ENCODE measurements at places on chromosomes 2 and 18.

GRCh38 chr2:186991766-186992417 is 142.9 kb upstream of the ZSWIM2 start:
- DNase-seq: no peak

DNA sequence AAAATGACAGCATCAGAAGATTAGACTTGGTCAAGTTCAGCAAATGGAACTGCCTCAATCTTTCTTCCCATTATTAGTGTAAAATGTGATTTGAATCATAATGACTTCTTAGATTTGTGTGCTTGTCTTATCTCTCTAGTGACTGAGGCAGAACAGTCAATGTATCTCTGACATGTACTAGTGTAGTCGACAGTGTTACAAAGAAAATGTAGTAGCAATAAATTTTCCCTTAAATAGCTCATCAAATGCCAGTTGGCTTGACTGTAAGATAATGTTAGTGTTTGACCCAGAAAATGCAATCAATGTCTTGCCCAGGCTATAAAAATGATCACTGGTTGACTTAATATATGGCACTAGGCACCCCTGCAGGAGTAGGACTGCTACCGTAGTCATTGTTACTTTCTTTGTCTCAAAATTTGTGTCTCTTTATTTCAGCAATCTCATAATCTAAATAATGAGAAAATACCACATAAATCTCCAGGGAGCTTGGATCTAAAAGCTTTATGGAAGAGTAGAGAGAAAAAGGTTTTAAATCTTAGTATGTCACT is 1336.7 kb downstream of the DPP10 start:
- DNase-seq: no peak

DNA sequence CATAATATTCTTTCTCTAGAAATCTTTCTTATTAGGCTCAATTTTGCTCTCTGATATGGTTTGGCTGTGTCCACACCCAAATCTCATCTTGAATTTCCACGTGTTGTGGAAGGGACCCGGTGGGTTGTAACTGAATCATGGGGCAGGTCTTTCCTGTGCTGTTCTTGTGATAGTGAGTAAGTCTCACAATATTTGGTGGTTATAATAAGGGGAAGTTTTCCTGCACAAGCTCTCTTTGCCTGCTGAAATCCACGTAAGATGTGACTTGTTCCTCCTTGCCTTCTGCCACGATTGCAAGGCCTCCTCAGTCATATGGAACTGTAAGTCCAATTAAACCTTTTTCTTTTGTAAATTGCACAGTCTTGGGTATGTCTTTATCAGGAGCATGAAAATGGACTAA is 73.8 kb downstream of the CAVIN2 start:
- DNase-seq: no peak

- DNase-seq: no peak
Measured at GRCh38 chr2:184577743-184578142, 20.6 kb upstream of the ZNF804A start.

DNA sequence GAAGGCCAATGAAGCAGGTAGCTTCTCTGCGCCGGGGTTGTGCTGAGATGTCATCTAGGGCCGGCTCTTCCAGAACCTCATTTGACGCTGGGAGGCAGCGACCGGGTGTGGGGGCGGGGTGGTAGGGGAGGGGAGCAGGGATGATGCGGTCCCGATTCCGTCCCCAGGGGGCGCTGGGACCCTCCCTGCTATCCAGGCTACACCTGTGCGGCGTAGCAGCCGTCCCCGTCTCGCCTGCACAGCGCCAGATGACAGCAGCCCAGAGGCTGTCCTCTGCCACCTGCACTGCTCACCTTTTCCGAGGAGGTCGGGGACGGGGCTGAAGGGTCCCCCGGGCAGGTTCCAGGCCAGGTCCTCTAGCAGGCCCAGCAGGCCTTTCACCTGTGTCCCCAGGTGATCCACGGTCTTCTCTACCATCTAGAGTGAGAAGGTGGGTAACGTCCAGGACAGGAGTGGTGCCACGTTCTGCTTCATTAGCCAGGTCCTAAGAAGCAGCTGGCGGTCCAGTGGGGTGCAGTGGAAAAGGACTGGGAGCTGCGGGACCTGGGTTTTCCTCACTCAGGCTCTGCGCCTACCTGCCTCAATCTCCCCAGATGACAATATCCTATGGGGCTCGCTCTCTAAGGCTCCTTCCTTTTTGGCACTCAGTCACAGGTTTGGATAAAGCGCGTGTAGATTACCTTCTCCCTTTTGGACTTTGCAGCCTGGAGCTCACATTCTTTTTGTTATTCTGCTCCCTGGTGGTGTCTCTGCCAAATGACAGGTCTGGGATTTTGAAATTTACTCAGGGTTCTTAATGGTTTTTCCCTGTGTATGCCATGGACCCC is 56.0 kb upstream of the RAB6C start:
- peak; percentile 42 for DNase-seq

DNA sequence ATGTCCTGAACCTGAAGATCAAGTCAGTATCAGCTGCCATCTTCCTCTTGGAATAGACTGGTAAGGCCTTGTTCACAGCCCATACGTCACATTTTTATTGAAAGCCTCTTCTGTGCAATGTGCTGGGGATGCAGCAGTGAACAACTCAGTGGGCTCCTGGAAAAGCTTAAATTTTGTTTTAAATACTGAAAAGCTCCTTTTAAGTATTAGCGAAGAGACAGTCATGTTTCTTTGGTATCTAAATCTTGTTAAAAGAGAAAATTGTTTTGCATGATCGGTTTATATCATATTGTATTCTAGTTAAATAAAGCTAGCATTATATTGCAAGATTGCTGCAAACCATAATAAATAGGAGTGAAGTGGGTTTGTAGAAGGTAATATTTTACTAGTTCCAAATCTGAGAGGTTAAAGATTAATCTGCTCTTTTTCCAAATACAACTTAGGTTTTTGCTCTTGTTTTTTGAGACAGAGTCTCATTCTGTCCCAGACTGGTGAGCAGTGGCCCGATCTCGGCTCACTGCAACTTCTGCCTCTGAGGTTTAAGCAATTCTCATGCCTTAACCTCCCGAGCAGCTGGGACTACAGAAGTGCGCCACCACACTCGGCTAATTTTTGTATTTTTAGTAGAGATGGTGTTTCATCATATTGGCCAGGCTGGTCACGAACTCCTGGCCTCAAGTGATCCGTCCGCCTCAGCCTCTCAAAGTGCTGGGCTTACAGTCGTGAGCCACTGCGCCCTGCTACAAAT is 1.6 kb upstream of the RMDN2 start:
- no peak for DNase-seq

- DNase-seq: no peak
Measured at GRCh38 chr18:72630991-72631390, 86.8 kb upstream of the CBLN2 start.

DNA sequence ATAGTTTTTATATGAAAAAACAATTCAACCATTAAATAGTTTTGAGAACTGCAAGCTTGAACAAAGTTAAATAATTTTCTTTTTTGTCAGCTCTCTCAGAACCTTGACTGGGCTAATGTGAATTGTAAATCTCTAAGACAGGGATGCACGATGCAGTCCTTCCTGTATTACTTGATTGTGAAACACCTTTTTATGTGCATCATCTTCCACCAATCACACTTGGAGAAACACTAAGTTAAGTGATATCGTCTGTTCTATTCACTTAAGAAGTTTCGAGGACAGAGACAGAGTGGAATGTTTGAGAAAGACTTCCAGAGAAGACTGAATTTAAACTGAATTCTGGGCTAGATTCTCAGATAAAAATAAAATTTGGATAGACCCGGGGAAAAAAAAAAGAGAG is 238.2 kb downstream of the MREG start:
- DNase-seq: no peak

DNA sequence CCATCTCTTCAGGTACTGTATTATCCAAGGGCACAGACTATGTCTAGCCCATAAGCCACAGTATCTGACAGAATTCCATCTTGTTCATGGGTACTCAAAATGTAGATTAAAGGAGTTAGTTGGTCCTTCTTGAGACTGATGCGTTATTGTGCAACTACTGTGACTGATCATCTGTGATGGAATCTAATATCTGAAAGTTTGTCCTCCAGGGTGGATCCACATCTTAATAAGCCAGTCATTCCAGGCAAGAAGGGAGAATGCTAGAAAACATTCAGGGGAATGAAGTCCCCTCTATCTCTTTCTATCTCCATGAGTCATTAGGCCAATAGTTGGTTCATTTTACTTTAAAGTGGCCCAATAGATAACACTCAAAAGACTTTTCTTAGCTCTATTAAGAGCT is 252.6 kb downstream of the EXOC6B start:
- no peak for DNase-seq

- DNase-seq: no peak
Measured at GRCh38 chr2:200469708-200470211, 40.1 kb downstream of the KCTD18 start.

DNA sequence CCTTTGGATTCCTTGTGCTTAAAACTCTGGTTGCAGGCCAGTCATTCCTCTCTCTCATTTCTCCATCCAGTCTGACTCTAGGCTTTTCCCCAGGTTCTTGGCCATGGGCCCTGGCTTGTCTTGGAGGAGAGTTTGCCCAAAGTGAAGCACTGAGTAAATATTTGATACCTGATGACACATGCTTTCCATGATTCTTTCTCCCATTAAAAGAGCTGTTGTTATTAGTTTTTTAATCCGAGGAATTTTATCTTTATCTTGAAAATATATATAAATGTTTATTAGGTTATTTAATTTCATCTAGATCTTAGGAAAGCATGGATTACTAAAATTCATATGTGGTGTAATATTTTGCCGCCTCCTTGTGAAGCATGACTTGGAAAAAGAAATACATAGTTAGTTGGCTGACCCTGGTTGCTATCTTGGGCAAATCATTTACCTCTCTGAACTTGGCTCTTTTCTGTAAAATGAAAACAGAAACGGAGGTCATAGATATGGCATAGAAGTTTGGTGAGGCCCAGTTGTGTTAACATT is 650.1 kb downstream of the SLC4A3 start:
- DNase-seq: no peak

DNA sequence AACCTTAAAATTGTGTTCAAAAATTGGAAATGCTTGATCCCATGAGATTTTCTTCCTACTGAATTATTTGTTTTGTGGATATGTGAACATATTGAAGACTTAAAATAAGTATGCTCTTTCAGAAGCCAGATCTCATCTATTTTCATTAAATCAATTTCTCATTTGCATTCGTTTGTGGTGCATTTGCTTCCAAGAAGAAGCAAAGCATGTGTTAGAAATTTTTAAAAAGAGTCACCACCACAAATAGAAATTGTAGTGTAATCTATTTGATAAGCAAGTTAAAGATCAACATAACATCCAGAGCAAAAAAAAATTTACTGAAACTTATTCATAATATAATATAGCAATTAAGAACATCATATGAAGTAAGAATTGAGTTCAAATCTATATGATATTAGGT is 300.9 kb upstream of the SYT4 start:
- DNase-seq: no peak

GRCh38 chr18:40048886-40049650 is 1906.0 kb upstream of the PIK3C3 start:
- DNase-seq: no peak

- no peak for DNase-seq
Measured at GRCh38 chr18:33115476-33115875, 325.0 kb downstream of the CCDC178 start.

GRCh38 chr18:9711361-9712129 is 3.4 kb downstream of the RAB31 start:
- no peak for DNase-seq

DNA sequence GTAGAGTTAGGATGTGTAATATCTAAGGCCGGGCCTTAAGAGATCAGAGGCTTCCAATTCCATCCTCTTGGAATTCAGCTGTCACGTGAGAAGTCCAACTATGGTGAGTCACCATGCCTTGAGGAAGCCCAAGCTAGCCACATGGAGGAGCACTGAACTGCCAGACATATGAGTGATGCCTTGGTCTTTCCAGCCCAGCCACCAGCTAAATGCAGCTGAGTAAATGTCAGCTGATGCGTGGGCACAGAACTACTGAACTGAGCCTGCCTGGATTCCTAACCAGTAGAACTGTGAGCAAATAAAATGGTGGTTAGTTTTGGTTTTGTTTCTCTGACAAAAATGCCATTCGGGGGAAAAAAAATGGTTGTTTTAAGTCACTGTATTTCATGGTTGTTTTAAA is 153.7 kb upstream of the SERTAD2 start:
- peak; percentile 75 for DNase-seq

DNA sequence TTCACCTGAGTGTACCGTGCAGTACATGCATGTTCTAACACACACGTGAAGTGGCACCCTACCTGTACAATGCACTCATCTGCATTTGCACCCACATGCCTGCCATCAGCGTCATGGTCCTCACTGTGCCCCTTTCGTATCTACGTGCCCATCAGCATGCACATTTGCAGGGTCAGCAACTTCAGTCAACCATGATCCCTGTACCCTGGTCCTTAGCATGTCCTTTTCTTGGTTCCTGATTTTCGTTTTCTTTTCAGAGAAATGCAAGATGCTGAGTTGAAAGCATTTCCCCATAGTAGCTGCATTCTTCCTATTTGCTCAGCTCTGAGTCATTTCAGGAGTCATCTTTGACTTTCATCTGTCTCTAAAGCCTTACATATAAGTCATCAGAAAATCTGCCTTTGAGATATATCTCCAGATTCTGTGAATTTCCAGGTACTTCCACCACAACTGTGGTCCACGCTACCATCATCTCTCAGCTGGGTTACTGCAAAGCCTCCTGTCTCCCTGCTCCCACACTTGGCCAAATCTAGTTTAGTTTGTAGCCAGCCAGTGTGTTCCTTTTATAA is 14.7 kb upstream of the PUM2 start:
- peak; percentile 68 for DNase-seq

- no peak for DNase-seq
Measured at GRCh38 chr18:37712776-37713175, 147.2 kb upstream of the CELF4 start.

DNA sequence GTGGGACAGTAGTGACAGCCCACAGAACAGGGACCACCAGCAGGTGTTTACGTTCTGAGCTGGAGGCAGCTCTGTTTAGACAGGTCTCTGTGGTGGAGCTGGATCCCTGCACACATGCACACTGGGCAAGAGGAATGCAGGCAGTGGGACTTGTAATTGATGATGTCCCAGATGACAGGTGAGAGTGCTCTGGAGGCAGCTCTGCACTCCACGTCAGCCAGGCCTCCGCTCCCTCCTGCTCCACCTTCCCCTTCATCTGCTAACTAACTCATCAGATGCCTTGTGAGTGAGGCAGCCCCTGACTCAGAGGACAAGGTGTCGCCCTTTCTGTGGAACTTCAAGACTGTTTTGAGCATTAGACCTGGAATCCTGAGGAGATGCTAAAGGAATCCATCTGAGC is 53.2 kb downstream of the SH3YL1 start:
- no peak for DNase-seq

GRCh38 chr2:219713110-219713509 is 85.7 kb downstream of the SLC4A3 start:
- DNase-seq: no peak

DNA sequence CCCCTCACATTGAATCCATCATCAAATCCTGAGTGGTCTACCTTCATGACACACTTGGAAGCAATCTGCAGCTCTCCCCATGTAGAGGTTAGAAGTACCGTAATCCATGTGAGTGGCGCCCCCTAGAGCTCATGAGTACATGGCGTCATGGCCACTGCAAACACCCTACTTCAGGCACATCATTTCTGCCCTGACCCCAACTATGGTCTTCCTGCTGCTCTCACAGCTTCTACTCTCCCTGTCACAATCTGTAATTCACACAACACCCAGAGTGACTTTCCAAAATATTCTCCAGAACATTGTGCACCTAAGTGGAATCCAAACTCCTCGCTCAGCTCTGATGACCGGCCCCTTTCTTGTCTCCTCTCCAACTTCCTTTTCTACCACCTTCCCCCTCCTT is 141.9 kb downstream of the ANKRD44 start:
- DNase-seq: peak; percentile 85

Measured in activated CD4-positive, alpha-beta T cell treated with anti-CD3 and anti-CD28 coated beads for 48 hours (primary cell).